Naive thymus-derived CD8-positive, alpha-beta T cell (primary cell): ENCODE measurements at places on chromosomes 7 and 10. TPM values are rescaled to one million over a fixed set of nuclear protein-coding genes. Genes with fewer than 3 reads are reported as not detected.

SRRM3 gene
- not detected for polyA plus RNA-seq

ZNF862 gene
- 6.1 TPM for polyA plus RNA-seq

PAPOLB gene
- not detected for polyA plus RNA-seq

TBX20 gene
- not detected for polyA plus RNA-seq

ANKRD30A gene
- not detected for polyA plus RNA-seq

ZPBP gene
- polyA plus RNA-seq = not detected

SOSTDC1 gene
- polyA plus RNA-seq = not detected

FBH1 gene
- polyA plus RNA-seq = 50.5 TPM

UTF1 gene
- polyA plus RNA-seq = not detected

OGA gene
- 41.9 TPM for polyA plus RNA-seq

LRRC72 gene
- not detected for polyA plus RNA-seq

ANXA8L1 gene
- not detected for polyA plus RNA-seq

NUP42 gene
- polyA plus RNA-seq = 28.2 TPM

CD36 gene
- 0.49 TPM for polyA plus RNA-seq

GIMAP2 gene
- 102 TPM for polyA plus RNA-seq

SP8 gene
- not detected for polyA plus RNA-seq

PTN gene
- not detected for polyA plus RNA-seq

CPXM2 gene
- polyA plus RNA-seq = not detected

RARRES2 gene
- not detected for polyA plus RNA-seq

PIP gene
- polyA plus RNA-seq = not detected

ELAPOR2 gene
- polyA plus RNA-seq = 4.6 TPM

TUBB8 gene
- not detected for polyA plus RNA-seq

CPN1 gene
- polyA plus RNA-seq = not detected

EPO gene
- not detected for polyA plus RNA-seq

ZKSCAN1 gene
- polyA plus RNA-seq = 63.6 TPM

BUB3 gene
- polyA plus RNA-seq = 217 TPM

NEURL1 gene
- 0.73 TPM for polyA plus RNA-seq

STEAP2 gene
- not detected for polyA plus RNA-seq

AKR1C8 gene
- not detected for polyA plus RNA-seq

PRSS37 gene
- polyA plus RNA-seq = not detected

HGF gene
- polyA plus RNA-seq = not detected

DUSP5 gene
- polyA plus RNA-seq = 0.44 TPM

ARHGAP21 gene
- polyA plus RNA-seq = 1.7 TPM

NXPH1 gene
- polyA plus RNA-seq = not detected
